ENCODE measurements at places on chromosomes 6 and 20.

GRCh38 chr6:158391276-158391675 lies 79.0 kb downstream of the TULP4 start:
- DNase-seq, result no peak

- DNase-seq, result no peak
Observed at GRCh38 chr6:142395768-142396231, 94.0 kb downstream of the ADGRG6 start.

GRCh38 chr20:59031564-59032022 lies 542 bp downstream of the ATP5F1E start:
- DNase-seq, result no peak

GRCh38 chr6:19991176-19991575 lies 154.0 kb downstream of the ID4 start:
- DNase-seq, result no peak

- no peak for DNase-seq
Observed at GRCh38 chr6:105626295-105627158, 223.6 kb upstream of the PREP start.
